H1 (cell line): ENCODE measurements at places on chromosomes 11 and 22. TPM values are rescaled to one million over a fixed set of nuclear protein-coding genes. Genes with fewer than 3 reads are reported as not detected.
A peak's percentile ranks its signal among the peaks of the same experiment; 100 is the strongest.

The ZBTB16 gene
- total RNA-seq = 0.25 and 0.61 TPM in 2 replicates

The VWCE gene
- 12.3 and 14.5 TPM in 2 replicates for total RNA-seq

The F2 gene
- not detected in 2 replicates for total RNA-seq

DNA sequence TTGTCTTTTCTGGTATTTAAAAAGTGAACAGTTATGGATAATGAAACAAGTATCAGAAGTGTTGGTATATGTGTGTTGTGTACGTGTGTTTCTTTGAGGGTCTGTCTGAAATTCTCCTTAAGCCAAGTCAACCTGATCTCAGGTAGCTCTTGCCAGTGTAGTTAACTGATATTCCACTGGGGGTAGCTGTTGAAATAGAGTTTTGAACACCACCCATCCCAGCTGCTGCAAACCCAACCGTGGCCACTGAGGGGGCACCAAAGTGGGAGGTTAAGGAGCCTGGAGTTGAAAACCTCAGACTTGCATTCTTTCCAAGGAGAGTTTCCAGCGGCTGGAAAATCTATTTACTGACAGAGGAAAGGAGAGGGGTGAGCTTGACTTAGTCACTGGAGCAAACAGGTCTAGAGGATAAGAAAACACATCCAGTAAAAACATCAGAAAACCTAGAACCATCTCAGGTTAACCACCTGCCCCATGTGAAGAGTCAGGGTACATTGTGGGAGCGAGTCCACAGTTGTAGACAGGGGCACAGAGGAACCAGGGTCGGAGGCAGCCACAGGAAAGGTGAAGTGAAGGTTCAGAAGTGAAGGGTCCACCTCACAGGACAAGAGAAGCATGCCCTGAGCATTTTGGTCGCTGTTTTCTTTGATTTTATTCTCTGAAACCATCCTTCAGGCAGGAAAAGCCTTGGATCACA lies 8.8 kb upstream of the CUL5 start:
- H3K4me3 ChIP-seq = no peak overlapping the region
- no peaks in the 10 kb centered on the region for H3K4me1 ChIP-seq
- no peak overlapping the region for H3K27ac ChIP-seq
- H3K36me3 ChIP-seq = no peaks in the 10 kb centered on the region
- peak; percentile 72 for DNase-seq

- H3K27me3 ChIP-seq = no peaks in the 10 kb centered on the region
- H3K4me3 ChIP-seq = no peak overlapping the region
- no peak for DNase-seq
- H3K4me1 ChIP-seq = peaks cover 5% of the 10 kb centered on the region
- no peak overlapping the region; the same call in 1 of the 2 replicates for H3K27ac ChIP-seq
- no peaks in the 10 kb centered on the region for H3K36me3 ChIP-seq
These were observed 109.4 kb upstream of the OR4B1 start for GRCh38 chr11:48107188-48107704.

GRCh38 chr11:24513479-24514218 lies 16.8 kb downstream of the LUZP2 start:
- H3K4me1 ChIP-seq = peaks cover 3% of the 10 kb centered on the region; the same call in 1 of the 2 replicates
- no peak for DNase-seq
- no peak overlapping the region for H3K27ac ChIP-seq
- no peaks in the 10 kb centered on the region for H3K27me3 ChIP-seq
- no peak overlapping the region for H3K4me3 ChIP-seq
